ENCODE measurements at places on chromosomes 1 and 21.

GRCh38 chr1:45205011-45205909, 1.1 kb downstream of the ZSWIM5 start:
- no peak for DNase-seq

DNA sequence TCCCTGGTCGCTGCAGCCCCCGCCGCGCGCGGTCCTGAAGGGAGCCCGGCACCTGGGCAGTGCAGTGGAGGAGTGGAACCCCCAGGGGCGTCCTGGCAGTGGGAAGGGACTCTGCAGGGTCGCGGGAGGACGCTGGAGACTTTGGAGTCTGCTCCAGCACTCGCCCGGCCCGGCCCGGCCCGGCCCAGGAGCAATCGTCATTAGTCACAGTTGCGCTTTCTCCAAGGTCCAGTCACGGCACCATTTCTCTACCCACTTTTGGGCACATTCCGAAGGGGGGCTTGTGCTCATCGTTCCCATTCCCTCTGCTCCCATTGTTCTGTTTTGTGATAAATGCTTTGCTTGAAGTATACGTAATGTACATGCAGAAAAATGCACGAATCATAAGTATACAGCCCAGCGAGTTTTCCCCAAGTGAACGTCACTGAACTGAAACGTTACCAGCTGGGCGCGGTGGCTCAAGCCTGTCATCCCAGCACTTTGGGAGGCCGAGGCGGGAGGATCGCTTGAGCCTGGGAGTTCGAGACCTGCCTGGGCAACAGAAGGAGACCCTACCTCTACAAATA, 999 bp downstream of the THAP3 start:
- peak; percentile 1 for DNase-seq

- DNase-seq, result no peak
These were observed 236.1 kb downstream of the OMA1 start for GRCh38 chr1:58310469-58310868.

- DNase-seq, result peak; percentile 38
These were observed 71.2 kb downstream of the VWA5B1 start for GRCh38 chr1:20361805-20362381.

GRCh38 chr1:20903437-20903836, 116.3 kb upstream of the HP1BP3 start:
- DNase-seq, result no peak

DNA sequence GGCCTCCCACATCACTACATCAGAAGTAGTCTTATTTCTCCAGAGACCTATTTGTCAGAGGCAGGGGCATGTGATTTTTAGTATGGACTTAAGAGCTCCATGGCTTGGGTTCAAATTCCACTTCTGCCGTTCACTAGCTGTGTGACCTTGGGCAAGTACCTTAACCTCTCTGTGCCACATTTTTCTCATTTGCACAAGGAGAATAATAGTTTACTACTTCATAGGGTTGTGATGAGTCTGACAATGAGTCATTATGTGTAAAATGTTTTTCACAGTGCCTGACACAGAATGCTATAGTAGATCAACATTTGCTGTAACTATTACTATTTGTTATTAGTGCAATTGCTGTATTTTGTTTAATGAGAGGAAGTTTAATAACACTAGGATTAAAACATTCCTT, 200.6 kb downstream of the PRDM2 start:
- no peak for DNase-seq

- DNase-seq, result peak; percentile 42
These were observed 162.9 kb downstream of the PLPP3 start for GRCh38 chr1:56416495-56416894.

GRCh38 chr1:225674381-225674780, 21.5 kb upstream of the ENAH start:
- DNase-seq, result no peak

- DNase-seq, result no peak
These were observed 107.9 kb downstream of the SPSB1 start for GRCh38 chr1:9400425-9401079.

- no peak for DNase-seq
These were observed 108.3 kb upstream of the USH2A start for GRCh38 chr1:216531263-216532239.

DNA sequence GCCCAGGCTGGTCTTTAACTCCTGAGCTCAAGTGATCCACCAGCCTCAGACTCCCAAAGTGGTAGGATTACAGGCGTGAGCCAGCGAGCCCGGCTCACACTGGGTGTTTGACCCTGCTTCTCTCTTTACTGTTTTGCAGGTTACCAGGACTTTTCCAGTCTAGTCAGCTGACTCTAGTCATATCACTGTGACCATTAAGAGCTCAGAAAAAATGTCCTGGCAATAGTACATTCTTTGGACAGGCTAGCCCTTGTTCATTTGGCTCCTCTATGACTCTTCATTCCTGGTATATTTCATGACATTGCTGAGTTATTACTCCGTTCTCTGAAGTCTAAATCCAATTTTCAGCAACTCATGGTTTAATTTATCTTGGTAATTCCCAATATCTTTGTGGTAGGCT, 8.0 kb upstream of the CA6 start:
- no peak for DNase-seq

DNA sequence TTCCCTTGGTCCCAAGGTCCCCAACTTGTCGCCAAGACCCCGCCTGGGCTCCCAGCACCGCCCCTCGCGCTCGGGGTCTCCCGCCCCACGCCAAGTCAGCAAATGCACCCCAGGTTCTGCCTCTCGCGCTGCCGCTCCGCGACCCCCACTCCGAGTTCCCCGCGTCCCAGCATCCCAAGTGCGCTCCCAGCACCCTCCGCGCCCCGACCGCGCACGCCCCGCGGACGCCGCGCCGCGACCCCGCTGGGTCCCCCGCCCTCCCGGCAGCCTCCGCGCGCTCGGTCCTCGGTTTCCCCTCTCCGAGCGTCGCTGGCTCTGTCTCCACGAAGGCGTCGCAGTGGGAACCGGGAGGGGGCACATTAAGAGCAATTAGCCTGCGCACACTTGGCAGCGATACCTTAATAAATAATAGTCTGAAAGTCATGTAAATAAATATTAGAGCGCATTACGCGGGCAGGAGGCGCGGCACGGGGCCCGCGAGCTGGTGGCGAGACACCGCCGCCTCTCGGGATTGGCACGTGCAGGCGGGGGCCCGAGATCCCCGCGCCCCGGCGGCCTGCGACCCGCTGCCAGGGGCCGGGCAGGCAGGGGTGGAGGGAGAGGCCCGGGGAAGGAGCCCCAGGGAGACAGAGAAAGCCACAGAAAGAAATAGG, 75.9 kb downstream of the VWA5B1 start:
- DNase-seq, result no peak

DNA sequence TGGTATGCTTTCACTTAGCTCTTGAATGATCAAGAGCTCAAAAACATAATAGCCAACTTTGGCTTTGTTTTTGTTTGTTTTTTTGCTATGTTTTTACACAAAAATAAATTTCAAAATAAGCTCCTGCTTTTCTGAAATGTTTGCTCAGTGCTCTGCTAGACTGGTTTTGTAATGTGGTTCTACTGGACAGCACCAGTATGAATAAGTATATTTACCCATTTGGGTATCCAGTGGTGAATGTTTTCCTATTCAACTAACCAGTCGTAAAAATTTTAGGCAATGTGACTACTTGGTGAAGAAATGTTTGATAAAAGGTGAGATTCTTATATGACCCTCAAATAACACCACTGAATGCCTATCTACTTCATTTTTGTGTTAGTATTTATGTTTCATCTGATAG, 308.6 kb downstream of the PTPRC start:
- DNase-seq, result no peak

DNA sequence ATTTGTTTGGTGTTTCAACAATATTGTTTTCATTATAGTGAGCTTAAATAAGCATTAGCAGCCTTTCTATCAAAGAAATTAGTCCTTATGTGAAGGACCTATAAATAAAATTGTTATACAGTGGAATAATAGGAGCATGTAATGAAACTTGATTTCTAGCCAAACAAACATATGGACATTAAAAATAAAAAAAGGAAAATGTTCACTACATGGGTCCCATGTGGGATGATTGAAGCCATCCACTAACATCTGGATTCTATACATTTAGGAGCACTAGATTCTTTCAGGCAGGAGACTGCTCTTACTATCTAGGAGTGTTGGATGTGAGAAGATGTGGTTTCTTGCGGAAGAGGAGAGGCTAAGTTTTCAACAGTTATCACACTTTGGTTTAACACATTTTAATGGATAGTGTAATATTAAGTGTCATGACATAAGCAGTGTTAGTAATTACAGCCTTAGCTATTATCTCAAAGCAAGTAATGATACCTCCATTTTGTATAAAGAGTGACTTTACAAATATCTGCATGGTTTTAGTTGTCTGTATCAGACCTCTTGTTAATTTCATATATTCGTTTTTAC, 62.3 kb downstream of the LYPLAL1 start:
- no peak for DNase-seq

- no peak for DNase-seq
These were observed 160.2 kb downstream of the PSMG1 start for GRCh38 chr21:39022863-39023693.

DNA sequence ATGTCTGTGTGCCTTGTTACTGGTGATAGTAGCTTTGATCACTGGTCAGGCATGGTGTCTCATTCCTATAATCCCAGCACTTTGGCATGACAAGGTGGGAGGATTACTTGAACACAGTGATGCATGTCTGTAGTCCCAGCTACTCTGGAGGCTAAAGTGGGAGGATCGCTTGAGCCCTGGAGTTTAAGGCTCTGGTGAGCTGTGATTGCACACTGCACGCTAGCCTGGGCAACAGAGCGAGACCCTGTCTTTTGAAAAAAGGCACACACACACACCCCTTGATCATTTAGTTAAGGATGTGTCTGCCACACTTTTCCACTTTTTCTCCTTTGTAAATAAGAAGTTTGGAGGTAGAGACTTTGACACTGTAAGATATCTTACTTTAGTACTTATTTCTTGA, 15.1 kb downstream of the MIGA1 start:
- no peak for DNase-seq

DNA sequence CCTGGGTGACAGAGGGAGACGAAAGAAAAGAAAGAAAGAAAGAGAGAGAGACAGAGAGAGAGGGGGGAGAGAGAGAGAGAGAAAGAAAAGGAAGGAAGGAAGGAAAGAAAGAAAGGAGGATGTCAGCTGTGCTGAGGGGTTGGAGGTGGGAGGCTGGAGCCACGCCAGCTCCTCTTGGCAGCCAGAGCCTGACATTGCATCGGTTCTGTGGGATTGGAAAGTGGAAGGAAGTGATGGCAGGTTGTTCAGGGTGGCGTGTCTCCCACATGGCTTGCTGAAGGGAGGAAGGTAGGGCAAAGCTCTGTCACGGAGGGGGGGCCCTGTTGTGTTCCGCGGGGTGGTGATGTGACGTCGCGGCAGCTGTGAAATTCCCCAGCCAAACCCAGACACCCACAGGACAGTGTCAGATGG, 30.7 kb downstream of the EIF2D start:
- DNase-seq, result peak; percentile 72

DNA sequence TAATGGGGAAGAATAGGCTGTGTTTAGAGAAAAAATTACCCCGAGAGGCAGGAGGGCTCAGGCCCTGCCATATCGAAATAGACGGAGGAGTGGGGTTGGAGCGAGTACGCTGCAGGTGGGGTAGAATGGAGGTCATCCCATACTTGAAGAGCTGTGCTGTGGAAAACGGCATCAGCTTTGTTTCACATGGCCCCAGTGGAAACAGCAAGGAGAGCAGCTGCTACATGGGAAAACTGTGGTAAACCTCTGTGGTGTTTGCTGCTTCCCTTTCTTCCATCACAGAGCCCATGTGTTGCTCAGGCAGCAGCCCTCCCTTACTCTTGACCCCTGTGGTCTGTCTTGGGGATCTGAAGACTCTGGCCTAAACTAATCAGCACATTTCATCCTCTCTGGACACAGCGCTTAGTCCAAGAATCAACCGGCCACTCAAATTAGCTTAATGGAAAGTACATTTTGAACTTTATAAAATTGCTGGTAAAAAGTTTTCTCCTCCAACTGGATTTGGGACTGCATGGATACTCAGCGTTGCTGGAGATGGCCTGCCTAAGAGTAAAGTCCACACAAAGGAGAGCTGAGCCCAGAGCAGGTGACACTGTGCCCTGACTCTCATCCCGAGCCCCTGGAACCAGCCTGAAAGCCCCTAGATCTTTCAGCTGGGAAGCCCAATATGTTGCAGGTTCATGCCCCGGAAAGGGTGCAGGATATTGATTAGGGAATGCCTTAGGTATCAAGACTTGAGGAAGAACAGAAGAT, 127.1 kb upstream of the GADD45A start:
- DNase-seq, result no peak

DNA sequence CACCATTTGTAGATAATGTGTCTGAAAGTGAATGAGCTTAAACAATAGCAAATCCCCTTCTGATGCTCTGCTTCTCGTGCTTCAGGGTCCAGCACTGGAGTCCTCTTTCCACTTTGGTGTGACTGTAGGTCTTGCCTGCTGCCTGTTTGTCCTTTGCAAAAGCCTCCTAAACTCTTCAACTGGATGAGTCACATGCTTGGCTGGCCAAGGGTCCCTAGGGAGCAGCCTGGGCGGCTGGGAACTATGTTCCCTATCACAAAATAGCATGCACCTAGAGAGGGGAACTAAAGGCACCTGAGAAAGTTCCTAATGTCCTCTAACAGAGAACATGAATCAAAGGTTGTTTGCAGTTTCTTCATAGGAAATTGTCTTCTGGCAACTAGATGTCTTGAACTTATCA, 607.2 kb upstream of the PLXNA2 start:
- DNase-seq, result no peak

DNA sequence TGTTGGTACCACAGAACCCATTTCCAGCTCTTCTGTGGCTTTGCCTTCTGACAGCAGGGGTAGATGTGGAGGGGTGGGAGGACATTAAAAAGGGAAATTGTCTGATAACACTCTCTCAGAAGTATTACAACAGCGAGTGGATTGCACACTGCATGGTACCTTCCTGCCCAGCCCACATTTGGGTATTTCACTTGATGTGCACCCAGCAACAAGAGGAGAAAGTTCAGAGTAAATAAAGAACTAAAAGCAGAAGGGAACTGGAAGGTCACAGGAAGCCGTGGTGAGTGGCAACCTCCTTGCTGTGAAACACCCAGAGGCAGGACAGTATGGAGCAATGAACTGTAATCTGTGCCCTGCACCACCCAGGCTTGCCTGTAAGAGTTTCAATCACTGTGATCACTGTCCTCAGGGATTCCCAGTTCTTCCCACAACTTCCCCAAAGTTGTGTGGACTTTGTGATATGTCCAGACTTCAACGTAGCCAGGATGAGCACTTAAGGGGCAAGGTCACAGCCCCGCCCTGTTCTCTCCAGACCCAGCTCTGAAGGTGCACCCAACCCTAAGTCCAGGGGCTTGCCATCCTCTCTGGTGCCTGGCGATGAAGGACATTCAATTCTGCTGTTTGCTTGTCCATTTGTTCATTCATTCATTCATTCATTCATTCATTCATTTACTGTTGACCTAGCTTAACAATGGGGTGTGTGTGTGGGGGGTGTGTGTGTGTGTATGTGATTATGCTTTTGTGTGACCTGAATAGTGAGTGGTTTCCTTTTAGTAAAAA, 18.7 kb upstream of the F5 start:
- DNase-seq, result peak; percentile 96
